Activated T-cell treated with anti-CD3 and anti-CD28 coated beads, Interleukin-2, amount 50 U/mL, for 4 hours (primary cell): ENCODE measurements at places on chromosomes 6 and 20. TPM values are rescaled to one million over a fixed set of nuclear protein-coding genes. Genes with fewer than 3 reads are reported as not detected.

ANGPT4 gene
- total RNA-seq: not detected

MMUT gene
- total RNA-seq: 11.3 TPM

GMNN gene
- total RNA-seq: 61.5 TPM

KHDRBS2 gene
- not detected for total RNA-seq

ADGRF5 gene
- total RNA-seq: 0.03 TPM

RGS19 gene
- total RNA-seq: 41.7 TPM

PXMP4 gene
- total RNA-seq: 4.4 TPM

PREX1 gene
- 31.4 TPM for total RNA-seq

FOXS1 gene
- not detected for total RNA-seq

TIAM2 gene
- 11.0 TPM for total RNA-seq

SNAP91 gene
- not detected for total RNA-seq

IL17A gene
- 3.9 TPM for total RNA-seq

DNMT3B gene
- 0.63 TPM for total RNA-seq

TCP1 gene
- 686 TPM for total RNA-seq

MOXD1 gene
- not detected for total RNA-seq

ADAM33 gene
- not detected for total RNA-seq

PRDM13 gene
- total RNA-seq: not detected

KHDC3L gene
- total RNA-seq: not detected
